ENCODE measurements at places on chromosomes 7 and 10. TPM values are rescaled to one million over a fixed set of nuclear protein-coding genes. Genes with fewer than 3 reads are reported as not detected.

Gene ITPRID1
- not detected for polyA plus RNA-seq

Gene LEP
- polyA plus RNA-seq: not detected

Gene PLXDC2
- 0.03 TPM for polyA plus RNA-seq

Gene CPA4
- not detected for polyA plus RNA-seq

Data from CD4-positive, CD25-positive, alpha-beta regulatory T cell (primary cell).